ENCODE measurements at places on chromosomes 1 and 21.

GRCh38 chr21:40471103-40471502 lies 375.9 kb downstream of the DSCAM start:
- DNase-seq: no peak

DNA sequence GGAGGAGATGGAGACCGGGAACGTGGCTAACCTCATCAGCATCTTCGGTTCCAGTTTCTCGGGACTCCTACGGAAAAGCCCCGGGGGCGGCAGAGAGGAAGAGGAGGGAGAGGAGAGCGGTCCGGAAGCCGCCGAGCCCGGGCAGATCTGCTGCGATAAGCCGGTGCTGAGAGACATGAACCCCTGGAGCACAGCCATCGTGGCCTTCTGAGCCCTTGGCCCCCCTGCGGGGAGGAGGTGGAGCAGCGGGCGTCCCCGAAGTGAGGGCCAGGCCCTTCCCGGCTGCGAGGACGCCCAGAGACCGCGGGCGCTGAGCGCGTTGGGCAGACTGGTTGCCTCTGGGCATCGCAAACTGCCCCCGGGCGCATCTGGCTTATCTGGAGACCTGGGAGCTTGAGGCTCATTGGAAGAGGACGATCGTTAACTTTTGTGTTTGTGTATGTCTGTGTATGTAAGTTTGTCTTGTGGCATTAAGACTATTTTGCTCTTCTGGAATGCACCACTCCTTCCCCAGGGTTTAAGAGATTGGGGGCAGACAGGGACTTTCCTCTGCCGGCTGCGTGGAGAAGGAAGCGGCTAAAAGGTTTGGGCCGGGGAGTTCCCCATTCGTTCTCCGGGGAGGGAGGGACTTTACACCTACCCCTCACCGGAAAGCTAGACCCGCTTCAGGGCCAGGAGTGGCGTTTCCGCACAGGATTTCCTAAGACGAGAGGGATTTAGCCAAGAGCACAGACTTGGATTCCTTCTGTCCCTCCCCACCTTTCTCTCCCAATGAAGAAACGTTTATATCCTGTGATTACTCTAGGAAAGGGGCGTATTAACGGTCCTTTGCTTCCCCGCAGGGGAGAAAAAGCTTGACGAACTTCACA lies 1.4 kb downstream of the IER5 start:
- DNase-seq: peak; percentile 86

- DNase-seq: no peak
Observed at GRCh38 chr1:51327386-51327785, 3.0 kb downstream of the TTC39A start.

DNA sequence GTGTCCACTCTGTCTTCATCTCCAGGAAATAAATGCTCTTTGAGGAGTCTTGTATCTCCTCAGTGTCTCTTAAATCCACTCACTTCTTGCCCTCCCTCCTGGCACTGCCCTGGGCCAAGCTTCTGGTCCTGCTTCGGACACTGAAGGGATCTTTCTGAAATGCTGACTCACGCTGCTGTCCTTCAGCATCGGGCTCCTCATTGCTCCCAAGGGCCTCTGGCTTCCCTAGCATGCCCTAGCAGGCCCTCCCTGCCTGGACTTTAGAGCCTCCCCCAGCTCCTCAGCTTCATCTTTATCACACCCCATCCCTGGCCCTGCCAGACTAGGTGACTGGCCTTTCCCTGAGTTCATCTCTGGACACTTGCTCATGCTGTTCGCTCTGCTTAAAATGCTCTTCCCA lies 96.6 kb downstream of the FOXD2 start:
- no peak for DNase-seq

- no peak for DNase-seq
Observed at GRCh38 chr1:60903591-60903990, 178.8 kb upstream of the NFIA start.

DNA sequence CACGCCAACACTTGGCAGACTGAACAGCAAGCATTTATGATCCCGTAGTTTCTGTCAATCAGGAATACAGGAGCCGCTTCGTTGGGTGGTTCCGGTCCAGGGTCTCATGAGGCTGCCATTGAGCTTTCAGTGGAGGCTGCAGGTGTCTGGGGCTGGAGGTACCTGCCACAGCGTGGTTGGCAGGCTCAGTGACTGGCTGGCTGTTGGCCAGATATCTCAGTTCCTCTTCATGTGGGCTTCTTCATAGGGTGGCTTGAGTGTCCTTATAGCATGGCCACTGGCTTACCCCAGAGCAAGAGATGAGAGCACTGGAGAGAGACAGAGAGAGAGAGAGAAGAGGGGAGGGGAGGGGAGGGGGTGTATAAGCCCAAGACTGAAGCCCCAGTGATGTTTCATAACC lies 29.3 kb downstream of the PIK3CD start:
- DNase-seq: peak; percentile 49
